Activated CD8-positive, alpha-beta memory T cell treated with anti-CD3 and anti-CD28 coated beads for 1 hour (primary cell): ENCODE measurements at places on chromosomes 1 and 21.

GRCh38 chr1:22163137-22163536 lies 20.2 kb upstream of the WNT4 start:
- DNase-seq, result no peak

GRCh38 chr1:155938220-155938627 lies 3.2 kb upstream of the RXFP4 start:
- no peak for DNase-seq

GRCh38 chr1:40855513-40855912 lies 6.7 kb downstream of the CITED4 start:
- DNase-seq, result no peak

- DNase-seq, result no peak
Observed at GRCh38 chr1:182629080-182629479, 24.9 kb upstream of the RGS16 start.

DNA sequence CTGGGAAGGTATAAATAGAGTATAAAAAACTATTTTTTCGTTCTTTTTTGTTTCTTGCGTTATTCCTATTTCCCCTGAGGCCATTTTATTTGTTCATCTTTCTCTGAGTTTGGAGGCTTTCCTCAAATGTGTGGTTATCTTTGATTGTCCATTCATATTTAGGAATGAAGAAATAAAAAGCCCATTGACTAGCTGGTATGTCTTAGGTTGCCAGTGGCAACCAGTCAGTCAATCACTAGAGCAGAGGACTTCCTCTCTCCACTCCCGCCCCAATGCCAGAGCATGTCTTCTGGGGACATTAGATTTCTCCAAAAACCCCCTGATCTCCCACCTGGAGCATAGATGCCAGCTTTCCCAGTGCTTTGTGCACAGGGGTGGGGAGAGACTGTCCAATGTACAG lies 20.7 kb upstream of the FOXE3 start:
- DNase-seq, result no peak

GRCh38 chr21:36591326-36591970 lies 107.5 kb upstream of the SIM2 start:
- DNase-seq, result no peak

DNA sequence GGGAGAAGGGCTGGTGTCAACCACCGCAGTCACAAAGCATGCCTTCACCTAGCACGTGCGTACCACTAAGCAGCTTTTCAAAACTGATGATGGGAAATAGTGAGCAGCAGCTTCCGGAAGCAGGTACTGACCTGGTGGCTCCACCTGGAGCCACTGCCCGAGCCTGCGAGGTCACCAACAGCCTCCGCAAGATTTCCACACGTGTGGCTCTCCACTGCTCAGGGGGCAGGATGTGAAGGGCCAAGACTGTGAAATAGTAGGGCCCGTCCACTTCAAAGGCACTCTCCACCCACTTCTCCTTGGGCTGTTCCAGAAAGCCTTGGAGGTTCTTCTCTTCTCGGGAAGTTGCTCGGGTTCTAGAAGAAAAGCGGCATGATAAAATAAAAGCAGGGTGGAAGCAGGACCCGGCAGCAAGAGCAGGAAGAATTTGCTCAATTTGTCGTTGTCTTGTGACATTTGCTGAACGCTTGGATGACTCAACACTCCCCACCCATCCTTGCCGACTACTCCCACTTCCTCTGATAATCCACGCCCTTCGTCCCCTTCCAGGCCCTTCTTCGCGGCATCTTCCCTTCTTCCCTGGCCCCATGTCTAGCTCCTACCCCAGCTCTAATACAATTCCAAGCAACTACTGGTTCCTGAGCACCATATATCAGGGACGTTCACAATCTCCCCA lies 124.9 kb upstream of the IFFO2 start:
- DNase-seq, result no peak

DNA sequence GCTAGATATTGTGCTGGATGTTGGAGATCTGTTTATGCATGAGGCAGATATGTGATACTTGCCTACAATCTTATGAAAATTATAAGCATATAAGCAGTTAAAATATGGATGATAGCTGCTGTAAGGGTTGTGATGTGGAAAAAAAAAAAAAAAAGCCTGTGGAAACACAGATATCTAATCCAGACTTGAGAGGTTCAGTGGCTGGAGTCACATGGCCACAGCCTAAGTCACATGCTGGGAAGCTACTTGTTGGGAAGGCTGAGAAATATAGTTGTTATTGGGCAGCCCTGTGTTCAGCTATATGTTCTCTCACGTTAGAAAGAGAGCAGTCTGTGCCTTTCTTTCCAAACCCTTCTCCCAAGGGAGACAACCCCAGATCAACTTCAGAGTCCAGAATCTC lies 15.1 kb downstream of the RAVER2 start:
- no peak for DNase-seq

GRCh38 chr1:192342842-192343241 lies 26.1 kb downstream of the RGS21 start:
- DNase-seq, result no peak

DNA sequence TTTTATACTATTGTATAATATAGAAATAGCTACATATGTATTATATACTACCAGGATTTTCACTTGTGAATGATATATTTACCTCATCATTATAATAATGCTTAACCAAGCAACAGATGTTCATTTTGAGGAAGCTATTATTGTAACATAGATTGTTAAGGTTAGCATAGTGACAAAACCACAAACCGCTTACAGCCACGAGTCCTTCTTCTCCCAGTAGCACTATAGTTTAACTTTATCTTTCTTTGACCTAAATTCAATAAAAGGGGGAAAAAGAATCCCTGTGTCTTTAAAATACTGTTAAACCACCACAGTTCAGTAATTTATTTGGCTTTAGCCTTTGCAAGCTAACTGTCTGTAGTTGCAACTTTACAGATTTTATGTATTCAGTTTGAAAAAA lies 1039.4 kb upstream of the B3GALT2 start:
- DNase-seq, result no peak

- DNase-seq, result no peak
Observed at GRCh38 chr1:17976854-17977253, 130.7 kb upstream of the IGSF21 start.
